Stimulated activated memory B cell treated with anti-CD40 and anti-IgM and Interleukin-4, amounts not matched to agents 10 μg/mL and 1 μg/mL and 100 μg/mL, for 72 hours (primary cell): ENCODE measurements at places on chromosomes 12 and 14.

DNA sequence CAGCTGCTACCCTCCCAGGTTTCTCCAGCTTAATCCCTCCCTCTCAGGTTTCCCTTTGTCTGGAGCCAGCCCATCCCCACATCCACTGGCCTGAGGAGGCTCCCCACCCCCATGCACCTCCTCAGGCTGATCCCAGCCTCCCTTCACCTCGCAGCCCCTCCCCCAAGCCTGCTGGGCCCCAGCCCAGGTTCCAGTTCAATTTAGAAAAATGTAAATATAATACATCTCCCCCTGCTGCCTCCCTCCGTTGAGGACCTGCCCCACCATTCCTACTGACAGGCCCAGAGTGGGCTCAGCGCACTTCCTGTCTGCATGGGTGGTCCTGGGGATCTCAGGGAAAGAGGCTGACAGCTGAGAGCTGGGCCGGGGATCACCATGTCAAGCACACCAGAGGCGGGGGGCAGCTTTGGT, 155.8 kb downstream of the NTF3 start:
- no peak for ATAC-seq

- no peak for ATAC-seq
Observed at GRCh38 chr12:104486943-104487819, 30.4 kb downstream of the CHST11 start.

DNA sequence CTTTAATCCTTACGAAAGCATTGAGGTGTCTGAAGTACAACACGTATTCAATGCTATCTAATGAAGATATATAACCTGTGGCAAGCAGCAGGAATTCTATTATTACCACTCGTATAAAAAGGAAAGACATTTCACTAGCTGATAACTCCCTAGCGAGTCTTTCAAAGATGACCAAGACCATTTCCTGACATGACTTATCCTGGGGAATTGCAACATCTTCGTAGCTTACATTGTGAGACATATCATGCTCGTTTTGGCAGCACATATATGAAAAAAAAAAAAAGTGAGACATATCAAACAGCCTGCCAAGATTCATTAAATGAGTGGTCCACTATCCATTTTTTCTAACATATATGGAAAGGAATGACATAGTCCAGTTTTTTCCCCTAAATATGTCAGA, 337.0 kb downstream of the FSCB start:
- no peak for ATAC-seq

DNA sequence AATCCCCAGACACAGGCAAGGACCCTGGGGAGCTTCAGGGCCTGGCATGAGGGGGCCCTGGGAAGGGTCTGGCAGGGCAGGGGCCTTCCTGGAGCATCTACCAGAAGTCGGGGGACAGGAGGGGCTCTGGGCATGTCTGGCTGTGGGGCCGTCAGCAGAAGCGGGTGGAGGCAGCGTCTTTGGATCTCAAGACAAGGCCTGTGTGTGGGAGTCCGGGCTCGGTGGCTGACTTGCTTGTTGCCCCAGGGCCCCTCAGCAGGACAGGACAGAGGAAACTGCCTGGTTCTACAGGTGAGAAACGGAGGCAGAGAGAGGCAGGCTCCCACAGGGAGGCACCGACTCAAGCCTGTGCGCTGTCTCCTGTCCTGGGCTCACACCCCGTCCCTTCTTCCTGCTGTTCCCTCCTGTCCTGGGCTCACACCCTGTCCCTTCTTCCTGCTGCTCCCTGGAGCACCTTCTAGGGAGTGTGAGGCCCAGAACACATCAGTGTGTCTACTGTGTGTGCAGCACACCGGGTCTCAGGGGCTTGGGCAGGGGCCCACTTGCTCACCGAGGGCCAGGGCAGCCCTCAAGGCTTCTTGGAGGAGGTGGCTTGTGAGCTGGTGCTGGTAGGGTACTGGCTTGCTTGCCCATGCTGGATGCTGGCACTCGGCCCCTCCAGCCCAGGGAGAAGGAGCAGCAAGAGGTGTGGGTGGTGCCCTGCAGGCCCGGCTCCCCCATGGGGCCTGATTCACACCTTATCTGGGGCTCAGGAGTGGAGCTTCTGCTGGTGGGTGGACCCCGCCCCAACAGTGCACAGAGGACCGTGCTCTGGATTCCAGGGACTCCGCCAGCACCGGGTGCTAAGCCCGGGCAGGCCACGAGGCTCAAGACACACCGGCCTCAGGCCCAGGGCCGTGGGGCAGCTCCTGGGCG, 14.9 kb downstream of the ASPG start:
- ATAC-seq = no peak

GRCh38 chr14:52883658-52884057, 67.2 kb downstream of the FERMT2 start:
- no peak for ATAC-seq

GRCh38 chr14:91038439-91038838, 22.0 kb downstream of the RPS6KA5 start:
- ATAC-seq = no peak

GRCh38 chr12:24553259-24553658, 395.6 kb downstream of the BCAT1 start:
- ATAC-seq = peak; percentile 59

GRCh38 chr14:81400202-81400678, at the start of gene STON2:
Gene STON2, minus strand, starts transcription at chr14:81400324. Its CDS starts 1,942 bp downstream, at chr14:81398382.
- ATAC-seq = no peak

DNA sequence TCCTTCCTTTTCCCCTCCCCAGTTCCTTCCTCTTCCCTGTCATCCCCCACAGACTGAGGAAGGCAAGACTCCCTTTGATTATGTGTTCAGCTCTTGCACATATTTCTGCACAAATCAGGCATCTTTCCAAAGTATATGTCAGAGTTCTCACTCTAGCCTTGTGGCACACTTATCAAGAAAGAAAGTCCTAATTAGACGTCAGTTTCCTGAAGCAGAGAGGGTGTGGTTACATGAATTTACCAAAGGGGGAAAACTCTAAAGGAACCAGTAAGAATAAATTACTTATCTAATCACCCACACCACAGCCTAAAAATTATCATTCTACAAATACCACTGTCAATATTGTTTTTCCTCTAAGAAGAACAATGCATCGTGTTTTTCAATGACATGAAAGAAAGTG, 120.7 kb upstream of the GRIP1 start:
- no peak for ATAC-seq

DNA sequence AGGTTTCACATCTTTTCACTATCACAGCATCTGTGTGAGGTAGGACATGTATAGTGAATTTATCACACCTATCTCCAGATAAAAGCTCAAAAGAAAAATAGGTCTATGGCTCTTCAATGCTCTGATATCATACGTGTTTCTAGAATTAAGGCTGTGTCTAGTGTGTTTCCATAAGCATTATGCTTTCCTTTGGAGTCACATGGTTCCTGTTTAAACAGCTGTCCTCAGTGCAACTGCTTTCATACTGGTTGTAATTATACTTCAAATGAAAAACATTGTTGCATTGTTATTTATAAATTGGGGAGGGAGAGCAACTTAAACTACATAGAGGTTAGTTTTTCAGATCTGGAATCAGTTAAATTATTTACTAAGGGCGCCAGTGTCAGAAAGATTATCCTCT, 151.6 kb downstream of the SYT1 start:
- ATAC-seq = no peak

- no peak for ATAC-seq
Observed at GRCh38 chr12:27973487-27973890, 956 bp upstream of the PTHLH start.

DNA sequence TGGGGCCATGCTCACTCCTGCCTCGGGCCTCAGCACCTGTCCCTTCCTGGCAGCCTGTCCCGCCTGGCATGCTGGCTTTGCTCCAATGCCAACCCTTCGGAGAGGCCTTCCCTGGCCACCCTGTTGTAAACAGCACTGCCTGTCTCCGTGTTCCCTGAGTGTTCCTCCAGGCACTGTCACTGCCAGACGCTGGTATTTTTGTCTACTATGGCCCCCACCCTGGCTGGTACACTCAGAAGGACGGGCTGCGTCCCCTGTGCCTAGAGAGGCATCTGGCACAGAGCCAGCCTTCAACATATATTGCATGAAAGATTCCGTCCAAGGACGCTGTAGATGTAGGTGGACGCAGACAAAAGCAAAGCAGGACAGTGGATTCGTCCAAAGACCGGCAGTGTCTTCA, 2.7 kb upstream of the ASPG start:
- ATAC-seq = no peak

- peak; percentile 56 for ATAC-seq
Observed at GRCh38 chr14:91681893-91682563, 49.9 kb downstream of the CATSPERB start.

- ATAC-seq = no peak
Observed at GRCh38 chr14:90578283-90578985, 181.6 kb downstream of the CALM1 start.

DNA sequence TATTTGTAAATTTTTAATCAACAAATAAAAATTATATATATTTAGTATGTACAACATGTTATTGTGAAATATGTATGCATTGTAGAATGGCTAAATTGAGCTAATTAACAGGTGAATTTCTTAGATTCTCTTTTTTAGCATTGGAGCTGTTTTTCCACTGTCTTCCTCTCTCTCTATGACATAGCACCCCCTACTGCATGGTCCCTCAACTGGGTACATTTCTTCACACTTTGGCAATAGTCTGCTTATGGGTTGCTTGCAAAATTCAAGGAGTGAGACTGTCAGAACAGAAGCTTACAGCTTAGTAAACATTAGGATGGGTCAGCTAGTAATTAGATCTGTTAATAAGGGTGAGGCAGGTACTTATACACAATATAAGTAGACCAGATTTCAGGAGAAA, 658.5 kb upstream of the MGAT4C start:
- ATAC-seq = no peak

DNA sequence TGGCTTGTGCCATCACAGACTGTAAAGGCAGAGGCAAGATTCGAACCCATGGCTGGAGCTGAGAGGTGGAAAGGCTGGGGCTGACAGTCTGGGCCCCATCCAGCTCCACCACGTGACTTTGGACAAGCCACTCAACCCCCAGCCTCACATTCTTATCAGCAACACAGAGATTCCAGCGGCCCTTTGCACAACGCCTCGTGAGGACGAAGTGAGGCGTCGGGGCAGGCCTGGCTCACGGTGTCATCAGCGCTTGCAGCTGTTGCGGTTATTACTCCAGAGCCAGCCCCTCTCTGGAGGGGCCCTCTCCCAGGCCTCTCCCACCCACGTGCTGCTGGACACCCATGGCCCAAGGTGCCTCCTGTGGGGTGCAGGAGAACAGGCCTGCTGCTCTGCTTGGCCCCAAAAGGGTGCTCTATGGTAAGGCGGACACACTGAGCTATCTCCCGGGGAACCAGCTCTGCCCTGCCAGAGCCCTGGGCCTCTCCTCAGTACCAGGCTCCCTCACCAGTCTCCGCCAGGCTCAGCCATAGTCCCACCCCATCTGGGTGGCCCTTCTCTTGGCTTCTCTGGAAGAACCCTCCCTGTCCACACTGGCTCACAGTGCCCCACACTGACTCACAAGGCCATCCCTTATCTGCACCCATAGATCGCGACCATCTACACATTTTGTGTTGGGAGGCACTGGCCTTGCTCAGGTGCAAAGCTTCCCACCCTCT, 21.1 kb downstream of the CHGA start:
- ATAC-seq = no peak

- no peak for ATAC-seq
Observed at GRCh38 chr12:107519906-107520859, 165.4 kb upstream of the PWP1 start.

DNA sequence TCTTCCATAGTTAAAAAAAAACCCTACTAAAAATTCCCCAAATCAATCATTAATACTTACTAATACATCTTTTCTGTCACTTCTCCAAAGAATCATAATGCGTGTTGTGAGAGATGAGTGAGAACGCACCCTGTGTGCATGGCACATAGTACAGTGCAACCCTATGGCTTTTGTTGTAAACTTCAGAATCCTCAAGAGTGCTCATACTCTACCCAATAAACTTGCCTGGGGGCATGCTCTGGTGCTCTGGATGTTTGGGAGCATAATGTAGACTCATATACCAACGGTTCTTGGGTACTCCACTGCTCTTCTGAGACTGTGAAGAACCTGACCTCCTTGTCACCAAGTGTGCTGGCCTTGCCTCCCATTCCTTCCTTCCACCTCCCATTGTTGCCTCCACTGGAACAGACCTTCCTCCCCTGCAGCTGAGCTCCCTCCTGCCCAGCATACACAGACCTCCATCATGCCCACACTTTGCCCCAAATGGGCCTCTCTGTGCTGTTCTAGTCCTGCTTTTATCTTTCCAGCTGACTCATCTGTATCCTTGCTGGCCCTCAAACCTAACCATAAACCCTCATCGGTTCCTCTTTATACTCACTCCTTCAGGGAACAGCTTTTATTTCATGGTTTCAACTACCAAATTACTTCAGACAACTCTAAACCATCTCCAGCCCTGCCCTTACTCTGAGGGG, 8.9 kb downstream of the DCP1B start:
- peak; percentile 90 for ATAC-seq

GRCh38 chr12:9969673-9970072, 1.5 kb upstream of the CLEC12A start:
- ATAC-seq = no peak

DNA sequence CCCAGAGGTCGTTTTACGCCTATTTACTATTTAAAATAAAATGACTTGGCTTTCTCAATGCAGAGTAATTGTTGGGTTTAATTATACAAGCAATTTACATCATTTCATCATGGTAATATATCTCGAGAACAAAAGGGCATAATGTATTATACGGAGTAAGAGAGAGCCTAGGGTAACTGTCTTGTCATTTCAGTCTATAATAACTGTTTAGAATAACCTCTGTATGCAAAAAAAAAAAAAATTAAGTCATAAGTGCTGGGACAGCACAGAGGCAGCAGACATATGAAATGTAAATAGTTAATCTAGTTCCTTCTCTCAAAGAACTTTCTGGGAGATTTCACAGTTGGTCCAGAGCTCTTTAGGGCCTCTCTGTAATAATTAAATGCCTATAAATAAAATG, 284.9 kb downstream of the TMTC2 start:
- no peak for ATAC-seq

GRCh38 chr12:49622501-49623141, 740 bp upstream of the PRPF40B start:
- peak; percentile 58 for ATAC-seq

DNA sequence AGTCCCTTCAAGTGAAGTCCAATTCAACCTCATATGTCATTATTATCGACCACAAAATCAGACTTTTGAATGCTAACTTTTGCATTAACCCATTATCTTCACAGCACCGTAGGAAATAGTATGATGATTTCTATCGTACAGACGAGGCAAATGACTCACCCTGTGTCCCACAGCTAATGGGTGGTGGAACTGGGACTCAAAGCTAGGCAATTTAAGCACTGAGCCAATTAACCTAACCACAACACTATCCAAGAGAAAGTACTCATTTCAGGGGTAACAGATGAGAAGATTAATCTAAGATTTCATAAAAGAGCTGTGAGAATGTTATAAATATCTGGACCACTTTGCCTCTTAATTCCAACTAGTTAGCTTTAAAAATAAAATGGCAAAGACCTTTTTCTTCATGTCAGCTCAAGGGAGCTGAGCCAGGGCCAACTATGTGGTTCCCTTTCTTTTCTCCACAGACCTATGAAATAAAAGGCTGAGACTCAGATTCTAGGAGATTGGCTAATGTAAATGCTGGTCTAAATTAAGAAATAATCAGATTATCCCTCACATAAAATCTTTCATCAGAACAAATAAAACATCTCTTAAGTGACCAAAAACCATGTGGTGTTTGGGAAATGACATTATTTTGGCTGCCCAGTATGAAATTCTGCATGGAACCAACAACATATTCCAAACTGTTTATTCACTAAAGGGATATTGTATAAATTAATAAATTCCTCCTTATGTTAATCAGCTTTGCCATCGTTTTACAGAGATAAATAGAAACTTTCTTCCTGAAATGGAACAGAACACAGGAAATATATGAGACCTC, 4.9 kb downstream of the PTGER2 start:
- ATAC-seq = no peak
